AG08396 (cell line): ENCODE measurements at places on chromosomes 5 and 9.
A peak's percentile ranks its signal among the peaks of the same experiment; 100 is the strongest.

DNA sequence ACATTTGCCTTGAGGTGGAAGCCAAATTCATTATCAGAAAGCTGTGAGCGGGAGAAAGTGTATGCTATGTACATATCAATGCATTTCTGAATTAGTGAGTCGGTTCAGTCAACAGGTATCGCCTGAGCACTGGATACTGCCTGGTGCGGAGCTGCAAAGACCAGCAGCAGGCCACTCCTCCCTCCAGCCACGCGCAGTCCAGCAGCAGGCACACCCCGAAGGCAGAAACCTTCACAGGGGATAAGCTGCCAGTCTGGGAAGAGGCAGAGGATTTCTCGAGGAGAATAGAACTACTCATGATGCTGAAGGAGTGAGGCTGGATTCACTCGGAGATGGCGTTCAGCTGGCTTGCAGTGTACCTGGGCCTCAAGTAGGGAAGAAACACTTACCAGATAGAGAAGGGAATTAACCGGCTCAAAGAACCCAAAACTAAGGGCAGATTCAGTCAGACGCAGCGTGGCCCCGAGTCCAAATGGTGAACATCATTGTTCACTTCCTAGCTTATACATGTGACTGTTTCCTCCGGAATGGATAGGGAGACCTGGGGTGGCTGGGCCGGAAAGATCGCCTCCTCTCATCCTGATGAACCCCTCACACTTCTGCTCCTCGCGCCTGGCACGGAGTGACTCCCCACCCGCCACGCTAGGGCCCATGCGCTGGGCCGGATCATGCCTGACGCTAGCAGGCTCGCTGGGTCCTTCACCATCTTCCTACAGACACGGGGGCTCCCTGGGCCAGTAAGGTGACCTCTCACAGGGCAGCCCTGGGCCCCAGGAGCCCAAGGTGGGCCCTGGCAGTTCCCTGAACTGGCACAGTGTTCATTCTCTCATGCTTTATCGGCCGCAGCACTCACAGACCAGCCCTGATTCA is 78.1 kb upstream of the SPATA31C2 start:
- no peak for DNase-seq

GRCh38 chr9:24616863-24617262 is 71.2 kb upstream of the IZUMO3 start:
- DNase-seq, result no peak

DNA sequence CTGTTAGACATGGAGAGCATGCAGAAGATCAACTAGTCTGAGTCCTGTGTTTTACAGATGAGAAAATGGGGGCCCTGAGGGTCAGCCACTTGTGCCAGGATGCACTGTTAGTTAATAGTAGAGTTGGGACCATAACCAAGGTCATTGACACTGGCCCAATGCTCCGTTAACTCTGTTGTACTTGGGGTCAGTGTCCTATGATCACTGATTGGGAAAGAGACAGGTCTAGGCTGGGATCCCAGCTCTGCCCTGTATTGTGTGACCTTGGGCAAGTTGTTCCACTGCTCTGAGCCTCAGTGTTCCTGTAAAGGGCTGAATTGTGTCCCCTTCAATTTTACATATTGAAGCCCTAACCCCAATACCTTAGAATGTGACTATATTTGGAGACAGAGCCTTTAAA is 70.0 kb downstream of the GDNF start:
- no peak for DNase-seq

GRCh38 chr5:178476531-178476930 is 113.7 kb downstream of the COL23A1 start:
- no peak for DNase-seq

- DNase-seq, result no peak
Measured at GRCh38 chr5:111353035-111353434, 128.9 kb downstream of the CAMK4 start.

GRCh38 chr9:108271236-108271635 is 584.5 kb downstream of the ACTL7B start:
- DNase-seq, result no peak

DNA sequence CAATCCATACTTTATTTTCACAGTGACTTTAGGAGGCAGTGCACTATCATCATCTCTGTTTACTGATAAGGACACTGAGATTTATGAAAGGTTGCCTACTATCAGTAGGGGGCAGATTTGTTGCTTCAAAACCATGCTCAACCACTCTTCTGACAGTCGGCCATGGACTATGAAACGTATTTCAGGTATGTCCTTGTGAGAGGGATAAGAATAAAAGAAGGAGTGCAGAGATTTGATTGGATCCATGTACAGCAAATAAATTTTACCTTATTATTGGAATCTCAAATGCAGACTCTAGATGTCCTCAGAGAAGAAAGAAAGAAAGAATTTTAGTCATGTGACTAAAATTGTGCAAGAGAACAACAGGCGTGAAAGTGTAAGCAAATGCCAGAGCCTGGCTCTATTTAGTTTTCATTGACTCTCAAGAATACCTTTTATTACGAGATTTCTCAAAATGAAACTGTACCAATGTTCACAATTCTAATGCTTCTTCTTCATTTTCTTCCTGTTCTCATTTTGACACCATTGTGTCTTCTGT is 296.6 kb upstream of the RASA1 start:
- peak; percentile 8 for DNase-seq

DNA sequence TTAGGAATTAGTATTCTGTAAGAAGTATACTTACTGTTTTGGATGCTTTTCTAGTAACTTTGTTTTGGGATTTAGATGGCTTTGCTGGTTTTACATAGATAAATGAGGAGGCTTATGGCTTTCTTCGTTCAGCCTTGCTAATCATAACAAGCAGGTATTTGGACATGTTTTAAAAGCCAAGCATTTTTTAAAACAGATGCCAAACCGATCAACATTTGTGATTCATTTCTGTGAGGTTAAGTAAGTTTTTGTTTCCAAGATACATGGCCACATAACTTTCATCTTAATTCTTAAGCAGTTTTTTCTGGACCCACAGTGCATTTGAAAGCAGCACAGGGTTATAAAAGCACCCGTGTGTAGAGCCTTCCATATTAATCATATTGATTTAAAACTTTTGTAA is 21.7 kb downstream of the TARS1 start:
- DNase-seq, result no peak

DNA sequence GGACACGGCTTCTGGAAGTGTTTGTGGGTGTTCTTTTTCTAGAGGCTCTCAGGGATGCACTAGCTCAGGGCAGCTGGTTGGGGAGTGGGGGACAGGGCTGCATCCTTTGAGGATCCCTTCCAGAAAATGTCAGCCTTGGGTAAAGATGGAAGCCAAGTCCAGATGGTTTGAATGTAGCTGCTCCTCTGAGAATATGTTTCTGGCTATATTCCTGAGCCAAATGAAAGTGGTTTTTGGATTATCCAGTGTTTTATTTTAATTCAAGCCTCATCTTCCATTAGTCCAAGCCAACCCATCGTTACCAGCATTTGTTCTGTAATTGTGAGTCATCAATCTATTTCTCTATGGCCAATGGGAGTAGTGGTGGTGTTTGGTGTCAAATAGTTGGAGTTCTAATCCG is 70.4 kb downstream of the SPRY4 start:
- DNase-seq, result no peak

DNA sequence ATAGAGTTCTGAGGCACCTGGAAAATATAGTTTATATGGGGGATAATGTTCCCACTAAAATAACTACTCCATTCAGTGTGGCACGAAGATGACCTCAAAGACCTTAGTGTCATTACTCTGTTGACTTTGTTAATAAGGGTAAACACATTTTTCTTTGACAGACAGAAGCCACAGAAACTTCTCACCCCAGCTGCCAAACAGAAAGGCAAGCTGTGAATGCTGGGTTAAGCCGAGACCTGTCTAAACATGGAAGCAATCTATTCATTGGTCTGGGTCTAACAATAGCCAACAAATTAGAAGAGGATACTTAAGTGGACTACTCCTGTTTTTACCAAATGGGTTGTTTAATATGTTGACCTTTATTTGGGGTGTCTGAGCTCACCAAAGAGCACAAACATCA is 171.4 kb downstream of the TLE1 start:
- DNase-seq, result no peak

DNA sequence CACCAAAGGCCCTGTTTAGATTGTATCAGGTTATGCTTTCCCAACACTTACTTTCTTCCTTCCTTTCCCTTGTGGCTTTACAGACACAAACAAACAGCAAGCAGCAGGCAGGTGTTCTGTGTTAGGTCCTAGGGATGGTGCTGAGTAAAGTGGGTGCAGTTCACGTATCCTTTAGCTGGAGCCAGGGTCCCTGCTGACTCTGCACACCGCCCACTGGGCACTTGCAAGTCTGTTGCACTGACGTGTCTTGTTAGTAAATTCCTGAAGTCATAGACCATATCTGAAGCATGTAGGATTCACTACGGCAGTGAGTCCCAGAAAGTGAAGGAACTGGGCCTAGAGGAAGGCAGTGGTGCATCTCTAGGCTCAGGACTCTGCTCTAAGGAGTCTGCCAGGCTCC is 96.5 kb downstream of the DAPK1 start:
- DNase-seq, result no peak

- no peak for DNase-seq
Measured at GRCh38 chr9:93025736-93026135, 32.8 kb upstream of the SUSD3 start.

DNA sequence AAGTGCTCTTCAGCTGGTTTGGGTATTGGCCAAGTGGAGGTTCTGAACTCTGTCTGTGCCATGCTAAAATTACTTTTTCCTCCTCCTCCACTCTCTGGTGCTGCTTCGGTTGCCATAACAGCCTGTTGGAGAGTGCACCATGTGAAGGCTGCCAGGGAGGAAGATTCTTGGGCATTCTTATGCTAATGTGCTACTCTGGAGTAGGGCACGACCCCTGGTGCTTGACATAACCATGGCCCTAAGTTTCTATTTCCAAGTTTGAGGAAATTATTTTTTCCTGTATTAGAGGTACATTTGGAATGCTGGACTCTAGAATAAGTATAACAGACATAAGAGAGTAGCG is 111.6 kb downstream of the ARHGAP26 start:
- no peak for DNase-seq

GRCh38 chr9:129852579-129852978 is 17.3 kb downstream of the USP20 start:
- no peak for DNase-seq
